Cardiac septum (tissue), 1 donor: ENCODE measurements at places on chromosomes 6 and 20. TPM values are rescaled to one million over a fixed set of nuclear protein-coding genes. Genes with fewer than 3 reads are reported as not detected.

DNA sequence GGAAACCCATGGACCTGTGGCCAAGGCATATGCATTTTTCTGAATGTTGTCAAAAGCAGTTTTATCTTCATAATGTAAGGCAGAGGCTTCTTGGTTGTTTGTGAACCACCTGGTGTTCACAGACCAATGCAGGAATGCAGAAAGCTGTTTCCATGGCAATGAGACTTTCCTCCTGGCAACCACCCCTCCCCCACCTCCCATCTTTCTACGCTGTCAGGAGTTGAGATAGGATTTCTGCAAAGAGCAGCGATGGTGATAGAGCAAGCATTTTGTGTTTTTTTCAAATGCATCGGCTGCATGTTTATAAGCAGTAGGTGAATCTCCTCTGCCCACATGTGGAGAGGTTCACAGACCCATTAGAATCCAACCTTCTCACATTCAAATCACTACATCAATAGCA lies 114.1 kb upstream of the SMLR1 start:
- DNase-seq, result no peak

GRCh38 chr20:64239449-64240242 lies 15.9 kb upstream of the PCMTD2 start:
- DNase-seq, result peak; percentile 44

DNA sequence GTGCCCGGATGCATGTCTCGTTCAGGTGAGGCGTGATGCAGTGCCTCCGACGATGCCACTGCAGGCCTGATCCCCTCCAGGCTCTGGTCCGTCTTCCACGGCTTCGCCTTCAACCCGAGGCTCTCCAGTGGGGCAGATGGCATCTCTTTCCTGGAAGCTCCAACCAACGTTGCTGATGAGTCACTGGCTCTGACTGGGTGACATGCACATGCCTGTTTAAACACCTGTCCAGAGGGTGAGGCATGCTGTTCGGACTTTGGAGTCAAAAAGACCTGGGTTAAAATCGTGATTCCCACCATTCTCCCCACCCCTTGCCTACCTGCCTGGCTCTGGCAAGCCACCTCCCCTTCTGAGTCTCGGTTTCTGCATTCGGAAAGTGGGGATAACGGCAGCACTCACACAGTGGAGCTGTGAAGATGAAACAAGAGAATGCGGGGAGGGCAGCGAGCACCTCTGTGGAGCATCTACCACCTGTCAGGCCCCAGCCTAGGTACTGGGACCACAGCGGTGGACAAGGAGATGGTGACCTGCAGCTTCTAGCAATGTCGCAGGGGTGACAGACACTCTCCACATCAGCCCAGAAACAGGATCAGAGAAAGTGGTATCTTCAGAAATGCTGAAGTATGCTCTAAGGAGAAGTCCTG lies 8.5 kb upstream of the EDN3 start:
- DNase-seq, result no peak

DNA sequence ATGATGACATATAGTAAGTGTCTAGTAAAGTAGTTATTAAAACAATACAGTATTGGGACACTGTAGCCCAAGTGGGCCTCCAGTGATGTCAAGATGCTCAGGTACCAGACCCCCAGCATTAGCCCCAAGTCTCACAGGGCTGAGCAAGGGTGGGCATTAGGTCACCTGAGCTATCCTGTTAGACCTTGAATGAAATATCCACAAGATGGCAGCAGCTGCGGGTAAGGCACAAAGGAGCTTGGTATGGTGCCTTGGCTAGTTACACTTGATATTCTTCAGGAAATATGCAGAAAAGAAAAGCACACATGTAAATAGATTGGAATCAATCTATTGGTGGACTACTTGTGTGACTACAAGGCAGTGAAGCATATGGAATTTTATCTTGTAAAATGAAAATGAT lies 701.8 kb upstream of the ADGRB3 start:
- DNase-seq, result no peak

DNA sequence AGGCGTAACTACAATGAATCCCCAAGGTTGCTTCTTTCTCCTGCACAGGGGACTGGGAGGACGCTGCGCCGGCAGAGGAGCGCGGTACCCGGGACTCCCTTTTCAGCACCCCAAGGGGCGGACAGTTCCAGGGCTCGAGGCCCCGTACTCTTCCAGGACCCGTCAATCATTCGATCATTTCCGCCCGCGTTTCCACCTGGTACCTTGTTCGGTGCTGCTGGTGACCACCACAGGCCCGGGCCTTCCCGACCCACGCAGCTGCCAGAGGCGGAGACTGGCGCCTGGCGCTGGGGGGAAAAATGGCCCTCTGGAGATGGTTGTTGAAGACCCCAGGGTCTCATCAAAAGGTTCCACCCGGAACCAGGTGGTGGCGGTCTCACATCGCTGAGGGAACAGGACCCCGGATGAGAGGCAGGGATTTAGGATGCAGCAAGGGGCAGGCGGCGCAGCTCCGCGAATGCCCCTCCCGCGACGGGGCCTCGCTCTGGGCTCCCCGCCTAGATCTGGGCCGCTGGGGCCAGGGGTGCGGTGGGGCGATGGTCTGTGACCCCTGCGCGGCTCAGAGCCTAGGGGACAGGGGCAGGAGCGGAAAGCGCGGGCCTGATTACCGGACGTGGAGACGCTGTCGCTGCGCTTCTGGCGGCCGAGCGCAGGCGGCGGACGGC lies 744 bp downstream of the VSX1 start:
- DNase-seq, result peak; percentile 72

SIRPA gene
- 45.8 TPM for total RNA-seq

- DNase-seq, result no peak
Observed at GRCh38 chr20:13034115-13034514, 25.3 kb downstream of the SPTLC3 start.

DNA sequence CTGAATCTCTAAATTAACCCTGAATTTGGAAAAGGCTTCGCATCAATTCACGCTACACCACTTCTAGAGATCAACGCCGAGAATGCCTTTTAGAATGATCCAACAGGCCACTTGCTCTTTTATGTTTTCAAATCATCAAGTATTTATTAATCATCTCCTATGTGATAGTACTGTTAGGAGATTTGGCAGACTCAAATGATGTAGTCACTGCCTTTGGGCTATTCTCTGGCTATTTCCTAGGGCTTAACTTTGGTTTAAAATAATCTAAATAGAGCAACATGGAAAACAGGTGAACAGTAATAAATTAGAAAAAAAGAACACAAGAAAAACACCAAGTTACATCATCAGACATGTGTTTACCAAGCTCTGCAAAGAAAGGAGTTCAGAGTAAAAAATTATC lies 140.3 kb downstream of the TENT5A start:
- DNase-seq, result no peak
